ENCODE measurements at places on chromosomes 1 and 21. TPM values are rescaled to one million over a fixed set of nuclear protein-coding genes. Genes with fewer than 3 reads are reported as not detected.

DNA sequence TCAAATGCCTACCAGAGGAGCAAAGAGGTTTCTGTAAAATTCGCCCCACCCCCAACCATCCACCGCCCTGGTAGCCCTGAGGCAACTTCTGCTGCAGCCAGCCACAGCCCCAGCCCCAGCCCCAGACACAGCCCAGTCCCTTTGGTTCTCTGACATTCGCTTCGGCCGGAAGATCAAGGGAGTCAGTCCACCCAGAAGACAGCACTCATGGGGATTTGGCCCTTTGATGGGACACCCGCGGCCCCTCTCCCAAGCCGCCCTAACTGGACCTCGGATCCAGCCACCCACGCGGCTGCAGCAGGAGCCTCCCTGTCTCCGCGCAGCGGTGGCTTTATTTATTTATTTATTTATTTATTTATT, 3881.0 kb downstream of the SRGAP2C start:
- no peaks in the 10 kb centered on the region for H3K27me3 ChIP-seq
- no peaks in the 10 kb centered on the region for H3K4me1 ChIP-seq
- no peak for DNase-seq
- no peaks in the 10 kb centered on the region for H3K36me3 ChIP-seq
- H3K27ac ChIP-seq = no peak overlapping the region

GRCh38 chr1:17207046-17207445, 2.1 kb downstream of the PADI1 start:
- no peaks in the 10 kb centered on the region for H3K4me1 ChIP-seq
- no peaks in the 10 kb centered on the region for H3K36me3 ChIP-seq
- no peak overlapping the region for H3K4me3 ChIP-seq
- no peak overlapping the region for H3K27ac ChIP-seq
- peaks cover 6% of the 10 kb centered on the region for H3K27me3 ChIP-seq

- H3K27me3 ChIP-seq = no peaks in the 10 kb centered on the region
- H3K27ac ChIP-seq = no peak overlapping the region
- DNase-seq = peak; percentile 10
- H3K4me3 ChIP-seq = no peak overlapping the region
- no peaks in the 10 kb centered on the region for H3K4me1 ChIP-seq
- no peaks in the 10 kb centered on the region for H3K36me3 ChIP-seq
Observed at GRCh38 chr1:61506236-61506635, 218.7 kb downstream of the TM2D1 start.

GRCh38 chr1:167746013-167746672, 24.4 kb downstream of the MPZL1 start:
- no peaks in the 10 kb centered on the region for H3K36me3 ChIP-seq
- H3K27ac ChIP-seq = no peak overlapping the region
- H3K4me3 ChIP-seq = no peak overlapping the region
- DNase-seq = no peak

DNA sequence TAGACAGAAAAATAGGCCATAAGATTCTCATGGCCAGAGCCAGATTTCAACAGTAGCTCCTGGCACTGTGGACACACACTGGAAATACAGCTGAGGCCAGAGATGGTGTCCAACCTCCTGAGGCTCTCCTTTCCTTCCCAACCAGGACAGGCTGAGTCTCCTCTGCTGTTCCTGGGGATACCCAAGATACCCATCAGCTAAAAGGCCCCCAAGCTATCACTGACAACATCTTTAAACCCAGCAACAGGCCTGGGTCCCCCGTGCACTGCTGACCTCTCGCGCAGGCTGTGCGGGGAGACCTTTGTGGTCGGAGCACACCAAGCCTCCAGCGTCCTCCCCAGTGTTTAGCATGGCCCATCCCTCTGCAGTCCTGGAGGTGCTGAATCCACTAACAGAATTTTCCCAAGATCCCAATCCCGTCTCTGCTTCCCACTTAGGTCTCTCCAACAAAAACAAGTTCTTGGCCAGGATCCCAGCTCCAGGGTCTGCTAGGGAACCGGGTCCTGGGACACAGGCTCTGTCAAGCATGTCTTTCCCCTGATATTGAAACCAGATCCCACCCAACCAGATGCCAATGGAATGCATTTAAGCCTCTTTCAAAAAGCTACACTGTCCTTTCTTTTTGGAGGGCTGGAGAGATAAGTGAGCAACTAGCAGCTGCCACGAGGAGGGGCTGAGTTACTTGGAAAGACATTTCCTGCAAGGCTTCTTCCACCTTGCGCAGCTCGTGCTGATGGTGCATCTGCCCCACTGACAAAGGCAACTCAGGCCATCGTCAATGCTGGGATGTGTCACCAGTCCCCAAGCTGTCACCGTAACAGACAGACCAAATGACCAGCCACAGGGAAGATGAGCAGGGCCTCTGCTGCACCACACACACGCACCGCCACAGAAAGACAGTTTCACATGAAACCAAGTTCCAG, 73.2 kb downstream of the BCAR3 start:
- no peak overlapping the region for H3K27ac ChIP-seq
- DNase-seq = peak; percentile 71
- H3K36me3 ChIP-seq = no peaks in the 10 kb centered on the region
- H3K4me1 ChIP-seq = peaks cover 25% of the 10 kb centered on the region
- no peak overlapping the region for H3K4me3 ChIP-seq

DNA sequence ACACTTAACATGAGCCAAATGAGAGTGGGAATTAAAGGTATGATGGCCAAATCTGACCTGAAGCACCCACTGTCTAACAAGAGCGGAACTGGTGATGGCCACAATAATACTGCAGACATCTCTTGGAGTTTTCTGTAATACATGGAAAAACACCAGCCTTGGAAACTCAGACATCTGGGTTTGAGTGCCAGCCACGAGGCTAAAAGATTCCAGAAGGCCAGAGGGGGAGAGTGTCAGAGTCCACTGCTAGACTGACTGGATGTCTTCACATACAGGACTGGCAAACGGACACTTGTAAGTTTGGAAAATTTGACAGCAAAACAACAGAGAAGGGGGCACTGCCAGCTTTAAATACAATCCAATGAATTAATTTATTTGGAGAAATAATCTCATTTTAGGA, 175.1 kb downstream of the ADSS2 start:
- no peak overlapping the region for H3K4me3 ChIP-seq
- DNase-seq = no peak
- no peaks in the 10 kb centered on the region for H3K27me3 ChIP-seq
- H3K4me1 ChIP-seq = peaks cover 8% of the 10 kb centered on the region
- no peaks in the 10 kb centered on the region for H3K36me3 ChIP-seq
- no peak overlapping the region for H3K27ac ChIP-seq

GRCh38 chr1:50967416-50968157, 2.5 kb upstream of the CDKN2C start:
- H3K27me3 ChIP-seq = no peaks in the 10 kb centered on the region
- H3K4me1 ChIP-seq = no peaks in the 10 kb centered on the region
- peak overlapping the region; percentile 90 for H3K27ac ChIP-seq
- peak overlapping the region; percentile 62 for H3K4me3 ChIP-seq
- no peaks in the 10 kb centered on the region for H3K36me3 ChIP-seq

DNA sequence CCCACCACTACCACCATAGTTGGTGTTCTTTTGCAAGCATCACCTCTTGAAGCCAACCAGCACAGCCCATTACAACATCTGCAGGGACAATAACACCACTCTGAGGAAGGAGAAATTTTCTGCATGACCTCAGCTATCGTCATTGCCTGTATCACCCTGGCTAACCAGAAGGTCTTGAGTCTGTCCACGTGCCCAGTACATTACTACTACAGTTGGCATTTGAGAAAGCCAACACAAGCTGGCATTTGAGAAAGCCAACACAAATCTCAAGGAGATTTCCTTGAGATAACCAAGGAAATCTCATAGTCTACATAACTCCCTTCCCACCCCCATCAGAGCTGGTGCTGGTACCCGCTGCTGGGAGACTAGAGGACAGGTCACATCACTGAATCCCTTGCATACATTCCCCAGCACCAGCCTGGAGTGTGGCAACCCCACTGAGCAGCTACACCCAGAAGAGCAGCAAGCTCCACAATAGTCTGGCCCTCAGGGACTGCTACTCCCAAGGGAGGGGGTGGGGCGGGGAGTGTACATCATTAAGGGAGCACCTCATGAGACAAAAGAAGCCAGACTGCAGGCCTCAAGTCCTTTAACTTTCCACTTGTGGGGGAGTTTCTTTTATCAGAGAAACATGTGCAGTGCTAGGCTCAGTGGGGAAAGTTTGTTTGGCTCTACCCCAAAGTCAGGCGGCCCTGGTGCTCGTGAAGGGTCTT, 46.0 kb upstream of the GUCA2A start:
- no peak overlapping the region for H3K4me3 ChIP-seq
- no peaks in the 10 kb centered on the region for H3K36me3 ChIP-seq
- peak; percentile 26 for DNase-seq
- no peaks in the 10 kb centered on the region for H3K27me3 ChIP-seq
- peaks cover 21% of the 10 kb centered on the region for H3K4me1 ChIP-seq

GRCh38 chr1:117612517-117613248, 6.8 kb downstream of the TENT5C start:
- H3K27me3 ChIP-seq = no peaks in the 10 kb centered on the region
- peaks cover 11% of the 10 kb centered on the region for H3K4me1 ChIP-seq
- peak; percentile 90 for DNase-seq
- peak overlapping the region; percentile 72 for H3K27ac ChIP-seq
- H3K4me3 ChIP-seq = no peak overlapping the region

DNA sequence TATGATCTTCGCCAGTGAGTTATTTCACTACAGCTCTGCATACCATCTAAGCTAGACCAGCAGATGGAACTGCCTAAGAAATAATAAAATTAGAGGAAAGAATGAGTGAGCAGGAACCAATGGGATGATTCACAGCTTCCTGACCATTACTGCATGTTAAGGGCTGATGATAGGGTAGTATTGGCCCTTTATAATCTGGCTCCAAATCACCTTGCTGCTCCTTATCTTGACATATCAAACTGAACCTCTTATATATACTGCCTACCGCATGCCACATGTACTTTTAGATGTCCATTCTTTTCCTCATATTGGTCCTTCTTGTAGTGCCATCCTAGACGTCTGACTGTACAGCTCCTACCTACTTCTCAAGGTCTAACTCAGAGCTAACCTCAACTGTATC, 524.4 kb downstream of the DPYD start:
- H3K4me3 ChIP-seq = no peak overlapping the region
- H3K27me3 ChIP-seq = no peaks in the 10 kb centered on the region
- no peaks in the 10 kb centered on the region for H3K36me3 ChIP-seq
- H3K4me1 ChIP-seq = no peaks in the 10 kb centered on the region
- DNase-seq = peak; percentile 59

DNA sequence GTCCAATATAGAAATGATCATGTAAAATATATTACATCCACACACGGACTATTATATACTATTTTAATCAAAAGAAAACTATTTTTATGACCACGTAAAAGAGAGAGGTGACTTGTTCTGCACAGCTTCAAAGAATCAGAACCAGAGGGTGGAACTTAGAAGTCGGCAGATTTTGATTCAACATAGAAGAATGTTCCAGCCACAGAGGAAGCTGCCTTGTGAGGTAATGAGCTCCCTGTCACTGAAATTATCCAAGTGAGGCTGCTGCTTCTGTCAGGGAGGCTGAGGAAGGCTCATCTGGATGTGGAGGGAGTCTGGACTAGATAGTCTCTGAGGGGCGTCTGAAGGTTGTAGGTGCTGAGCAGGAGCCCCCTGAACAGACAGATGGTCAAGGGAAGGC, 2.7 kb downstream of the PLEKHA6 start:
- peaks cover 7% of the 10 kb centered on the region for H3K4me1 ChIP-seq
- H3K27me3 ChIP-seq = no peaks in the 10 kb centered on the region
- H3K36me3 ChIP-seq = no peaks in the 10 kb centered on the region
- H3K27ac ChIP-seq = no peak overlapping the region
- H3K4me3 ChIP-seq = no peak overlapping the region
- no peak for DNase-seq

DNA sequence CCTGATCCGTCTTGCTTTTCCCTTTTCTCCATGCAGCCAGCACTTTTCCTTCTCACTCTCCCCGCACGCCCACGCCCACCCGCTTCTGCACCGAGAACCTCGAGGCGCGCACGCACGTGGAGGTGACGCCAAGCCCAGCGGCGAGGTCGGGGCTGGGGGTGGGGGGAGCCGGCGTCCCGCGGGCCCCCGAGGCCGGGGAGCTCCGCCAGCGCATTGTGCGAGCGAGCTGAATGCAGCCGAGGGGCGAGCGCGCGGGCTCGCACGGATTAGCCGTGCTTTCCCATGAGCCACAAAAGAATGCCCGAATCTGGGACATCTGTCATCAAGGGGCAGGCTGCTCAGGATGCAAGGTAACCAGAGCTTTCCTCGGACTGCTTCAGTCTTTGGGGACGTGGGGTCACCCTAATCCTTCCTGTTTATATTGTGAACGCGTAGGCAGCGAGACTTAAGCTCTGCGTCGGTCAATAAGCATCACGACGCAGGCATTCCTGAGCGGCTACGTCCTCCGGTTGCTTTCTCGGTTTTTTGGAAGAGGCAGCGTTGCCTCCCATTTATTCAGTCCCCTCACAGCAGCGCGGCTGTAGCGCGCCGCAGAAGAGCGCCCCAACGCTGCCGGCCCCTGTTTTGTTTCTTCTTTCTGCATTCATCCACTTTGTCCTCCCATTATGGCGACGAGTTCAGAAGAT, 67.3 kb upstream of the AKT3 start:
- peak overlapping the region; percentile 70 for H3K4me3 ChIP-seq
- peaks cover 10% of the 10 kb centered on the region for H3K4me1 ChIP-seq
- H3K27ac ChIP-seq = peak overlapping the region; percentile 85
- no peaks in the 10 kb centered on the region for H3K27me3 ChIP-seq
- no peaks in the 10 kb centered on the region for H3K36me3 ChIP-seq

DNA sequence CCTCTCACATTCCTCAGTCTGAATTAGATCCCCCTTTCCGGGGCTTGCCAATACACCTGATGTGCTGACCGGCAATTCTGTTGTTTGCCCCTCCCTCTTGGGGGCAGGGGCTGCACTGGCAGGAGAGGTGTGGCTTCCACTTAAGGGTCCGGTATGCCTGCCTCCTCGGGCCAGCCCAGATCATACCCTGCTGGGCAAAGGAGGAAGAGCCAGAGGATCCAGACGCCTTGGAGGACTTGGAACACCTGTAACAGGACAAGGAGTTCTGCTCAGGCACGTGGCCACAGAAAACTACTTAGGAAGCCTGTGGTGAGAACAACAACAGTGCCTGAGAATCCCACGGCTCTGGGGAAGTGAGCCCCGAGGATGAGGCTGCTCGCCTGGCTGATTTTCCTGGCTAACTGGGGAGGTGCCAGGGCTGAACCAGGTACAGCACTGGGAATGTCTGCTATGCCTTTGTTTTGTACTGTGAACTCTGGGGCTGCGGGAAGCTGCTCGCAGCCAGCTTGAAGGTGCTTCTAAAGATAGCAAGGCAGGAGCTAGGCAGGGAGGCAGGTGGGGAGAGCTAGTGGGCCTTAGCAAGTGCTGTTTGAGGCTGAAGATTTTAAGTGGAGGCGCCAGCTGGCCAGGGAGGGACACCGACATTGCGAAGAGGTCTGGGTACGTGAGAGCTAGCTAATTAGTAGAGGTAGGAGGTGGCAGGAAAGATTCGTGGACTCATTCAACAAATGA, at the start of gene SMPDL3B:
Gene SMPDL3B, plus strand, starts transcription at position 183 of the 732 bp plus-strand sequence. Its CDS starts 184 bp downstream, at position 367.
- H3K27ac ChIP-seq = no peak within 1 kb of the TSS
- no peak within 1 kb of the TSS for H3K4me3 ChIP-seq
- peak; percentile 19 for DNase-seq
- no peaks in the 10 kb centered on the region for H3K36me3 ChIP-seq
- H3K27me3 ChIP-seq = peaks cover 13% of the 10 kb centered on the region

FAM131C gene
- total RNA-seq = 0.50 TPM

WDR64 gene
- not detected for total RNA-seq

PROX1 gene
- total RNA-seq = under 0.01 TPM

ATP1A4 gene
- 0.26 TPM for total RNA-seq

ARF1 gene
- total RNA-seq = 261 TPM

IVL gene
- total RNA-seq = not detected

CCT3 gene
- 391 TPM for total RNA-seq

Measured in fibroblast of lung (primary cell).